Regular cardiac myocyte (primary cell): ENCODE measurements at places on chromosomes 7 and 10. TPM values are rescaled to one million over a fixed set of nuclear protein-coding genes. Genes with fewer than 3 reads are reported as not detected.

Gene ADAMTS14
- total RNA-seq = 1.9 and 4.2 TPM in 2 replicates

Gene CNNM1
- total RNA-seq = under 0.01 and 0.28 TPM in 2 replicates

Gene PHF14
- total RNA-seq = 16.3 and 18.9 TPM in 2 replicates

Gene CLDN4
- 0.85 and 2.7 TPM in 2 replicates for total RNA-seq

Gene IFIT1
- total RNA-seq = 9.6 and 27.6 TPM in 2 replicates

Gene PTN
- total RNA-seq = 6.8 and 8.2 TPM in 2 replicates

Gene SLC13A1
- total RNA-seq = not detected in 2 replicates

Gene SDHAF3
- total RNA-seq = 3.9 and 10.4 TPM in 2 replicates

Gene FAM171A1
- total RNA-seq = 15.8 and 37.6 TPM in 2 replicates

Gene NRCAM
- total RNA-seq = 2.3 and 10.4 TPM in 2 replicates

Gene CYP3A4
- not detected in 2 replicates for total RNA-seq

Gene SPOCK2
- total RNA-seq = 0.19 and 0.28 TPM in 2 replicates

Gene HGF
- 121 and 211 TPM in 2 replicates for total RNA-seq

Gene LOXL4
- 46.8 and 192 TPM in 2 replicates for total RNA-seq

Gene RASA4
- 8.1 and 9.3 TPM in 2 replicates for total RNA-seq

Gene ACHE
- total RNA-seq = under 0.01 and 0.28 TPM in 2 replicates

Gene OIT3
- total RNA-seq = under 0.01 TPM in 1 of 2 replicates, not detected in the other
